ENCODE measurements at places on chromosomes 2 and 18. TPM values are rescaled to one million over a fixed set of nuclear protein-coding genes. Genes with fewer than 3 reads are reported as not detected.

DNA sequence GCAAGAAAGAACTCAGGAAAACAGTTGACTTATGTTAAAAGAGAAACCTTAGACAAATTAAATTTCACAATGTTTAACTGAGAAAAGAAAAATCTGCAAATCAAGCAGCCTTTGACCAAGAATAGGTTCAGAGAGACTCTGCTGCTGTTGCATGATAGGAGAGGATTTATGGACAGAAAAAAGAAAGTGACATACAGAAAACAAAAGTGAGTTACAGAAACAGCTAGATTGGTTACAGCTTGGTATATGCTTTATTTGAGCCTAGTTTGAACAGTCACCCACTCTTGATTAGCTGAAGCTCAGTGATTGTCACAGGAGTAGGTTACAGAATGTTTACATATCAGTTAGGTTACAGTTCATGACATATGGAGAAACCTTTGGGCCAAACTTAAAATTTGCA is 258.2 kb upstream of the SPOPL start:
- no peak for DNase-seq

DNA sequence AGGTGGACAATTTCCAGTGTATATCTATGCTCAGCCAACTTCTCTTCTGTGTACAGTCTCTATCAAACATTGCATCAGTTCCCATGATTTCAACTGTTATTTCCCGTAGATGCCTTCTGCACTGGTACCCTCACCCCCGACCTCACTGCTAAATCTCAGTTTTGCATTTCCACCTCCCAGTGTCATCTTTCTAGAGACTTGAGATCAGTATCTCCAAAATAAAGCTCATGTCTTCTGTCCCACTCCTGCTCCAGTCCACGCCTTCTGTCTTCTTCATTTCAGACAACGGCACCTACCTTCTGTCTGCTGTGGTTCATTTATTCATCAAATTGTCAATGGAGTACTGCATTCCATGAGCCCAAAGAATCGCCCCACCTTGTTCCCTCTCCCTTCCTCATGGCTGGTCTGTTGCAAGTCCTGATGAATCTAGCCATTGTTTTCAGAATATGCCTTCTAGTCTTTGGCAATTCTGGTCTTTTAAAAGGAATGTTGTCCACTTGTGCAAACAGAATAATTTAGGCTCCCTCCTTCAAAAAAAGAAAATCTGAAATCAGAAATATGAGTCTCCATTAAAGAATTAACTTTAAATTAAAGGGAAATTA is 23.3 kb upstream of the NPAS2 start:
- DNase-seq: no peak

GRCh38 chr2:78780256-78780655 is 245.2 kb upstream of the REG3G start:
- no peak for DNase-seq

DNA sequence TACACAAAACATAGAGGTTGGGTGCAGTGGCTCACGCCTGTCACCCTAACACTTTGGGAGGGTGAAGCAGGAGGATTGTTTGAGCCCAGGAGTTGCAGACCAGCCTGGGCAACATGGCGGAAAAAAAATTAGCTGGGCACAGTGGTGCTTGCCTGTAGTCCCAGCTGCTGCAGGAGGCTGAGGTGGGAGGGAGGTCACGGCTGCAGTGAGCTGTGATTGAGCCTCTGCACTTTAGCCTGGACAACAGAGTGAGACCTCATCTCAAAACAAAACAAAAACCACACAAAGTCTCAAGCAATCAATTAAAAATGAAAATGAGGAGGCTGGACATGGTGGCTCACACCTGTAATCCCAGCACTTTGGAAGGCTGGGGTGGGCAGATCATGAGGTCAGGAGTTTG is 4.9 kb downstream of the NOP58 start:
- no peak for DNase-seq

The SLC9A4 gene
- total RNA-seq: 3.2 TPM

The LOXL3 gene
- total RNA-seq: 4.2 TPM

All from kidney epithelial cell (primary cell).